ENCODE measurements at places on chromosomes 2 and 18. TPM values are rescaled to one million over a fixed set of nuclear protein-coding genes. Genes with fewer than 3 reads are reported as not detected.

DNA sequence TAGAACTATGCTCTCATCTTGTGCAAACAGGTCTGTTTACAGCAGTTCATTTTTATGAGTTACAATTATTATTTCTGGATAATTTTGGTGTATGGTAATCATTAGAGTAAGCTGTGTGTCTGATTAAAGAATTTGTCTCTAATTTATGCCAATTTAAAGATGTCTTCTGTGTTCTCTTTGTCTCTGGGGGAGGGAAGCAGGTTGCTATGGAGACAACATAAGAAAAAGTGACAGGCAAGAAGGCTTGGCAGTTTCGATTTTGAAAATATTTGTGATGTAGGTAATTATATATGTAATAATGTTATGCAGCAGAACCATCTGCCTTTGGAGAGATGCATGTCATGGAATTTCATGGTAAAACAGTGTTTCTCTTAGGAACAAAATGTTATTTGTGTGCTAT is 78.2 kb downstream of the SH3RF3 start:
- no peak for DNase-seq

GRCh38 chr2:214651451-214651850 is 158.0 kb downstream of the BARD1 start:
- no peak for DNase-seq

GRCh38 chr18:34794348-34794747 is 84.2 kb downstream of the DTNA start:
- no peak for DNase-seq

- DNase-seq: no peak
Observed at GRCh38 chr2:239114119-239114581, 266.3 kb downstream of the TWIST2 start.

DNA sequence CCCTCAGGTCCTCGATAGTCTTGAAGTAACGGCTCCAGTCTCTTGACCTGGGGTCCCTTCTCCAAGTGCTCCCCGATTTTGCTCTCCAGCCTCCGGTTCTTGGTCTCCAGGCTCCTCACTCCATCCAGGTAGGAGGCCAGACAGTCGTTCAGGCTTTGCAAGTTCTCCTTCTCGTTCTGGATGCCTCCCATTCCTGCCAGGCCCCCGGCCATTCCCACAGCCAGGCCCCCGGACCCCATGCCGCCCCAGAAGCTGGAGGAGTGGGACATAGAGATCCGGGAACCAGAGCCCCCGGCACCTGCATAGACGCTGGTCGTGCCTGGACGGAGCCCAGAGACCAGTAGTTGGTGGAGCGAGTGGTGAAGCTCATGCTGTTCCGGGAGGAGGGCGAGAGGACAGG is 29.0 kb upstream of the RAB31 start:
- no peak for DNase-seq

GRCh38 chr2:62303788-62304187 is 107.9 kb downstream of the B3GNT2 start:
- no peak for DNase-seq

DNA sequence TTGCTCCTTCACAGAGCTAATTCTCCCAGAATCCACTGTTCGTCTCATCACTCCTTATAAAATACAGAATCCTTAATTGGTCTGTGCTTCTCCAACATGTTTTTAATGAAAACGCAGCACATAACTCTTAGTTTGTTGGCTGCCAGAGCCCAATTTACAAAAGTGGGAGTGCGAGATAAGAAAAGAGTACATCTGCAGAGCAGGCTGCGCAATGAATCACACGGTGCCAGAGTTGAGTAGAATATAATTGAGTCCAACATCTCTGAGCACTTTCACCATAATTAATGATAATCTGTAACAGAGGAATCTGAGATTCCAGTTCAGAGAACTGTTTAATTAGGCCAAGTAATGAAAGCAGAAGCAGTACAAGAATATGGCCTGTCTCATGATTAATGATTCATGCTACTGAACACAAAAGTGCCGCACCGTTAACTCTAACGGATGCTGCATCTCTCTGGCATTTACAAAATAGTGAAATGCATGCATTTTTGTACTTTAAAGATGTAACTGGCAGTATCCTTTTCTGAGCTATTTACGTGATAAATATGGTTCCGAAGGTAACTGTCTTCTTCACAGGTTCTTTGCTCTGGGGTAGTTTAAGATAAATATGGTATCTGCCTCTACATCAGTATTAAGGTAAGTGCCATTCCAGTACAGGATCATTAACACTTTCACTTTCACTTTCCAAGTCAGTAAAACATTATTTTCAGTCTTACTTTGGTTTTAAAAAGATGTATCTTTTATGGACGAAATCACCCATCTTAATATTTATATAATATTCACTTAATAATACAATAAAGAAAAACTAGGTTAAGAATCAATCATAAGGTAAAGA is 785.6 kb downstream of the NR4A2 start:
- no peak for DNase-seq

DNA sequence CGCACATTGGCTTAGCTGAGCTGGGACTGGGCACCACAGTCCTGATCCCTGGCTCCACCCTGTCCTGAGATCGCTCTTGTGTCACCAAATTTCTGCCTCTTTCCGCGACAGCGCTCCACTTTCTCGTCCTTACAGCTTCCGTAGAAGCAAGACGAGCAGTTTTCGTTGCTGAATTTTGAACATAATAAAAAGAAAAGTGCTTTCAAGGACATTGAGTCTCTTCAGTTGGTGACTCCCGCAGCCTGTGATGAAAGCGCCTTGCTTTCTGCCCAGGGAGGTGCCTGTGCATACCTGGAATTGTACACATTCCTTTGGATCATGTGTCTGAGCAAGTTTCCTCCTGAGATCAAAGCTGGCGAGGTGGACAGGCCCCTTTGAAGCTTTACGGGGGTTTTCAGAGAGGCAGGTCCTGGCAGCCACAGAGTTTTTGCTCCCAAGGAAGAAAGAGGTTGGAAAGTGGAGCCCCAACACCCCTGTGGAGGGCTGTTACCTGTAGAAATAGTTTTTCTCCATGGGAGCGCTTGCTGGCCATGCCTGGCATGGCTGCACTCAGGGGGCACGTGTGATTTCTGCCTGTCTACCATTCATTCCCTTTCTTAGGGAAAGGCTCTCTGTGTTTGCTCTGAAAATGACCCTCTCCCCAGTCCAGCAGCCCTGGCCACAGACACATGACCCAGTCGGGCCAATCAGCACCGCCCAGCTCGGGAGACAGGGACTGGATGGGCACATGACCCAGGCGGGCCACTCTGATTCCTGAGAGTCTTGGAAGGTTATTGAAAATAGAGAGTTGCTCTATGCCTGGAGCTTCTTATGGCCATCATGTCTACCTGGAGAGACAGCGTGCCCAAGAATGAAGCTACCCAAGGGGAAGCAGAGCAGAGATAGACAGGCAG is 115.6 kb upstream of the OTOS start:
- no peak for DNase-seq

DNA sequence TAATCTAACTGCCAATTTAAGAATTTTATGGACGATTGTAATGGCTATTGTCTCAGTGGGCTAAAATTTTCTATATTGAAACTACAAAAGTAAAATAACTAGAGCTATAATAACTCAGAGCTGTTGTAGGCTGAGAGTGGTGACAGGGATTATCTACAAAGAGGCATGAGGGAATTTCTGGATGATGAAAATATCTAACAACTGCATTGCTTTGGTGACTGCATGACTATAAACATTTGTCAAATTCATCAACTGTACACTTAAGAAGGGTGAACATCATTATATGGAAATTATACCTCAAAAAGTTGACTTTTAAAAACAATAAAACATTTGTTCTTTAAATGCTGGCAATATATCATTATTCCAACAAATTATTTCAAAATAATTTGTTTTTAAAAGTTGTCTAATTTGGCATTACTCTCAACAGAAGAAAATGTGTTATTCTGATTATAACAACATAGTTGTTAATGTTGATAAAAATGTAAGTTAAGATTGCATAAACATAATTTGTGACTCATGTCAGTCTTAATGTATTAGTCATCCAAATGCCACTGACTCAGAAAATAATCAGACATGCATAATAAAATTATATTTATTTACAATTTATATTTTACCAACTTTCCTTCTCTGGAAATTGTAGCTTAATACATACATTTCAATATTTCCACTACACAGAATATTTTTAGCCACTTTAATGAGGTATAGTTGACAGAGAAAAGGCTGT is 865.1 kb upstream of the VRK2 start:
- DNase-seq: no peak

DNA sequence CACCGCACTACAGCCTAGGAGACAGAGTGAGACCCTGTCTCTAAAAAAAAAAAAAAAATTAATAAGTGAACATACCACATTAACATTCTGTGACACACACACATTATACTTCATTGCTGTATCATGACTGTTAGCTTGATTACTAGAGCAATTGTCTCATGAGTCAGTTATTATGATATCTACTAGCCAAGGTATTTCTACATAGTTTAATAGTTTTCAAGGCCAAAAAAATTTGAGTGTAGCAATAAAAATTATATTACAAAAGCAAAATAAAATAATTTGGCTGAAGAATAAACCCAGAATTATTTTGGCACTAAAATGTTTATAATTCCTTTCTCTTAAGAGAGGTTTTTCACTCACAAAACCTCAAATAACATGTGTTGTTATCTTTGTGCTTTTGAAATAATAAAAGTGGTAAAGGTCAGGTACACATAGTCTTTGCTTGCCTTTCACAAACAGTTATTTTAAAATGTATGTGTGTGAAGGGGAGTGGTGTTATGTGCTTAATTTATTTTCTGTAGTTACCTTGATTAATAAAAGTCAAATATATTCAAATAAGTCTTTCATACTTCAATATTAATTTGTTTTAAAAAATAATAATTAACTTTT is 136.9 kb upstream of the SPOPL start:
- no peak for DNase-seq

- DNase-seq: peak; percentile 36
Observed at GRCh38 chr2:71880846-71881610, 266.6 kb downstream of the CYP26B1 start.

DNA sequence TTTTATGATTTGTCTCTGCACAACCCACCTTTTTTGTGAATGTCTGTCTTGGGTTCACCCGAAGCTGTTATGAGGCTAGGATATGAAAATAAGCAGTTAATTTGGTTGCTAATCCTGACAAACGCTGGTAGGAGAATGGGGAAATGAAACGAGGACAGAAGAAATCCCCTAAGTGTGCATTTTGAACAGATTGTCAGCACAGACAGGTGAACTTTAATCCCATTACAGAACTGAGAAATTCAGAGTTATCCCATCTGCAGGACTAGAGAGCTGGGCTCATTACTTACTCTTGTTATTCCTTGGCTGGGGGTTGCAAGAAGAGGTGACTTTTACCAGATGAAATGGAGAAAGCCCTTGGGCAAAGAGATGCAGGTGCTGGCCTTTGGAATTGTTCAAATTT is 123.3 kb upstream of the NYAP2 start:
- DNase-seq: no peak

GRCh38 chr18:47909484-47909883 is 21.0 kb downstream of the SMAD2 start:
- DNase-seq: no peak

LRP1B gene
- total RNA-seq: 0.28 TPM

TMEM169 gene
- total RNA-seq: not detected

TYW5 gene
- total RNA-seq: 5.3 TPM
